Stimulated activated CD8-positive, alpha-beta memory T cell treated with anti-CD3 and anti-CD28 coated beads, Interleukin-2, amount 100 ng/mL, for 1 hour (primary cell): ENCODE measurements at places on chromosomes 13 and 19.

DNA sequence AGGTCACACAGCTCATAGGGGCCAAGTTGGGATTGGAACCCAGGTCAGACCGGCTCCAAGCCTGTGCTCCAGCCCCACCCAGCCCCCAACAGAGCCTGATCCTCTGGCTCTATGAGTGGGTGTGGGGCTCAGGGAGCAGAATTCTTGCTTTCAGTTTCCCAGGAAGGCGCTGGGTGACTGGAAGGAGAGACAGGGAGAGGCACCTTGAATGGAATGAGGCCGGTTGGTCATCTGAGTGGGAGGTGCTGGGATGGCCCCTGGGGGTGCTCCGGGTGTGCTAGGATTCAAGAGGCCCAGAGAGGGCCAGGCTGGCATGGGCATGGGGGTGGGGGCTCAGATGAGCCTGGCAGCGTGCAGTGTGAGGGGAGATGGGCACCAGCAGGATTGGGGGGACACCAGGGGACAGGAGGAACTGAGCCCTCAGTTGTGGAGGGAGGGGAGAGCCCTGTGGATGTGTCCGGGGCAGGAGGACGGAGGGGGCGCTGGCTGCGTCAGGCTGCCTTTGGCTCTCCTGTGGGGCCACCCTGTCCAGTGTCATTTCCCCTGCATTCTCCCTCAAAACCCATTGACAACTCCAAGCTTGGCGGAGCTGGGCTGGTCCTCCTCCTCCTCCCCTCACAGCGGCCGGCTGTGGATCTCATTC is 31.2 kb upstream of the ANKRD10 start:
- DNase-seq, result no peak

GRCh38 chr19:2747349-2747748 is 7.5 kb upstream of the SLC39A3 start:
- DNase-seq, result no peak

- no peak for DNase-seq
These were observed 415.4 kb upstream of the KLHL1 start for GRCh38 chr13:70523622-70524021.

- no peak for DNase-seq
These were observed 144.3 kb downstream of the ITGBL1 start for GRCh38 chr13:101596803-101597202.

- no peak for DNase-seq
These were observed 46.6 kb upstream of the SLC15A1 start for GRCh38 chr13:98798849-98799645.

DNA sequence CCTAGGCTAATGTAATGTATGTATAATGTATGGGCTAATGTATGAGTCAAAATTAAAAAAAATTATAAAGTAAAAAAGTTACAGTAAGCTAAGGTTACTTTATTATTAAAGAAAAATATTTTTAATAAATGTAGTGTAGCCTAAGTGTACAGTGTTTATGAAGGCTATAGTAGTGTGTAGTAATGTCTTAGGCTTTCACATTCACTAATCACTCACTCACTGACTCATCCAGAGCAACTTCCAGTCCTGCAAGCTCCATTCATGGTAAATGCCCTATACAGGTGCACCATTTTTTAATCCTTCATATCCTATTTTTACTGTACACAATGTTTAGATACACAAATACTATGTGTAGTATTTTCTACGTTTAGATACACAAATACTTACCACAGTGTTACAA is 1.8 kb upstream of the TMEM272 start:
- DNase-seq, result no peak

DNA sequence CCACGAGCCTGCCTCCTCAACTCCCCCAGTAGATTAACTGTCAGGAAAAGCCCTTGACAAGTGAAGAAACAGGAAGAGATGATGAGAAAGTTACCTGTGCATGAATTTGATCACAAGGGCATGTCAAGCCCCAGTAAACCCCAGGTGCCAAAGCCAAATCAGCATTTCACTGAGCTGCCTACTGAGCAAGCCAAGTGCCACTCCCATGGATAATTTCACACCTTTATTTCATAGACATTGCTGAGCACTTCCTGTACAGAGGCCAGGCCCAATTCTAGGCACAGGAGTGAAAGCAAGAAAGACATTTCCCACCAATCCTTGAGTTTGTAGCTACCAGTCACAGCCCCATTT is 2.4 kb downstream of the GADD45GIP1 start:
- no peak for DNase-seq

- no peak for DNase-seq
These were observed 179.8 kb upstream of the RFC3 start for GRCh38 chr13:33637978-33638743.

DNA sequence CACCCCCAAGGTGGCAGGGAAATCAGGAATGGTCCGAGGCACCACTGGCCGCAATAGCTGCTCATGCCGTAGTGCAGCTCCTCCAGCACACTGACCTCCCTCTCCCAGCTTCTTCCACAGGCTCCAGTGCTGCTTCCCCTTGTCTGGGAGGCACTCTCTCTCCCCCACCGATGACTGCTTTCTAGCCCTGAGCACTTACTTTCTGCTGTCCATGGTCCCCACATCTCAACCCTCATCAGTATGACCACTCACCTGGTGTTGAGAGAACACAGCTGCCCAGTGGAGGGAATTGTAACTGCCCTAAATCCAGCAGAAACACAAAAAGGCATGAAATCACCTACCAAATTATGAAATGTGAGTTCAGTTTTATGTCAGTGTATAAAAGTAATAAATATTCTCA is 28.9 kb upstream of the TPP2 start:
- DNase-seq, result no peak

- peak; percentile 46 for DNase-seq
These were observed 2.2 kb upstream of the ZNF665 start for GRCh38 chr19:53195265-53195903.

- no peak for DNase-seq
These were observed 230.2 kb upstream of the TRPC4 start for GRCh38 chr13:38099751-38100150.

- DNase-seq, result no peak
These were observed 8.5 kb downstream of the MED26 start for GRCh38 chr19:16619457-16619856.

- no peak for DNase-seq
These were observed 11.5 kb downstream of the DNM2 start for GRCh38 chr19:10729411-10729810.

GRCh38 chr13:100149389-100149788 is 60.5 kb downstream of the PCCA start:
- no peak for DNase-seq

GRCh38 chr13:70995338-70995737 is 871.7 kb downstream of the DACH1 start:
- no peak for DNase-seq

GRCh38 chr13:24271601-24272451 is 37.6 kb upstream of the C1QTNF9 start:
- DNase-seq, result no peak

- no peak for DNase-seq
These were observed 22.8 kb downstream of the KCTD15 start for GRCh38 chr19:33819506-33819879.

- DNase-seq, result no peak
These were observed 1.3 kb downstream of the SAFB start for GRCh38 chr19:5624018-5624663.

DNA sequence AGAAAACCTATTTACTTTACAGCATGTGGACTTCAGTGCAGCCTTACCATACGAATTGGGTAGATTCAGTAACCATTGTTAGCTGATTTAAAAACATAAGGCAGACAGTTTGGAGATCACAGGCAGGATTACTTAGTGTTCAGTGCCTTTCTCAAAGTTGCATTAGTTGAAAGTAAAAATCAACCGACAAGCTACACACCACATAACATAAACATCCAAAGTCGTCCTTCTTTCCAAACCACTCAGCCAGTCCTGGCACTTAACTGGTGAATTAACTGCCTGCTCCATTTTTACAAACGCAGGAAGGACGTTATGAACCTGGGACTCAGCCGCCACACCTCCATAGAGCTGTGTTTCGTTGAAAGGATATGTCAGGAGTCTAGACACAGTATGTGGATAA is 91.4 kb downstream of the COL4A1 start:
- no peak for DNase-seq

- DNase-seq, result no peak
These were observed 72.5 kb upstream of the MRI1 start for GRCh38 chr19:13691569-13692435.

DNA sequence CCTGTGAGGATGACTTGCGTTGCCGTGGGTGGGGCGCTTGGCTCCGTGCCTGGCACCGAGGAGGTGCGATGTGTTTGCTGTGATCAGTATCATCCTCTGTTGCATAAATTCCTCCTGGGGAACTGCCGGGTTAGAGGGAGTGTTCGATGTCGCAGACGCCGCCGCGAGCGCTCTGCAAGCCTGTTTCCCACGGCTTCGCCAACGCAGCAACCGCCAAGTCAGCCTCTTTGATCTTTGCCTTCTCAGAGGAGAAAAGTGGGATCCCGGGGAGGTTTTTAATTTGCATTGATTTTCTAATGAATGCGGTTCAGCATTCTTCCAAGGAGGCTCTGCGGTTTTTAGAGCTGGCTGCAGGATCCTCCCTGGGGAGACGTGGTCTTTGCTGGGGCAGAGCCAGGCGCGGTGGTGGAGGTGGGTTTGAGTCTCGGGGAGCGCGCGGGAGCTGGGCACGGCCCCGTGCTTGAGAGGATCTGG is 7.6 kb downstream of the GPR32 start:
- DNase-seq, result no peak

GRCh38 chr19:17554968-17555479 is 425 bp upstream of the COLGALT1 start:
- no peak for DNase-seq
